Large intestine (tissue), 12 donors: ENCODE measurements at places on chromosomes 1 and 21. TPM values are rescaled to one million over a fixed set of nuclear protein-coding genes. Genes with fewer than 3 reads are reported as not detected.
A peak's percentile ranks its signal among the peaks of the same experiment; 100 is the strongest.

DNA sequence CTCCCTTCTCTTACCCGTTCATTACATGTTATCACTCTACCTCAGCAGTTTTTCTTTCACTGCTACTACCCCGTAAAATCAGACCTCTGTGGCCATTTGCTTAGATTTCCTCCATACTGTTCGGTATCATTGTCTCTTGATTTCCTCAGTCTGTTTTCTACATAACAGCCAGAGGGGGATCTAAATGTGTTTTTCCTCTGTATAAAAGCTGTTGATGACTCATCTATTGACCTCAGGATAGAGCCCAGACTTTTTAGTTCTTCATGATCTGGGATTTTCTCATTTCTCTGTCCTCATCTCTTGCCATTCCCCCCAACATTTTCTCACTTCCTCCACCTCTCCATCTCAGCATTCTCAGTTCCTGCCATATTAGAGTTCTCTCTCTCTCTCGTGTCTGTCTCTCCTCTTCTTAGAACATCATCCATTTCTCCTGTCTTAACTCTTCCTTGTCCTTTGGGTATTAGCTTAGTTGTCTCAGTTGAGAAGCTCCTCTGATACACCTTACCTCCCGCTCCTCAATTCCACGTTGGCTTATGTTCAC is 10.5 kb downstream of the OTUD3 start:
- no peak for DNase-seq

DNA sequence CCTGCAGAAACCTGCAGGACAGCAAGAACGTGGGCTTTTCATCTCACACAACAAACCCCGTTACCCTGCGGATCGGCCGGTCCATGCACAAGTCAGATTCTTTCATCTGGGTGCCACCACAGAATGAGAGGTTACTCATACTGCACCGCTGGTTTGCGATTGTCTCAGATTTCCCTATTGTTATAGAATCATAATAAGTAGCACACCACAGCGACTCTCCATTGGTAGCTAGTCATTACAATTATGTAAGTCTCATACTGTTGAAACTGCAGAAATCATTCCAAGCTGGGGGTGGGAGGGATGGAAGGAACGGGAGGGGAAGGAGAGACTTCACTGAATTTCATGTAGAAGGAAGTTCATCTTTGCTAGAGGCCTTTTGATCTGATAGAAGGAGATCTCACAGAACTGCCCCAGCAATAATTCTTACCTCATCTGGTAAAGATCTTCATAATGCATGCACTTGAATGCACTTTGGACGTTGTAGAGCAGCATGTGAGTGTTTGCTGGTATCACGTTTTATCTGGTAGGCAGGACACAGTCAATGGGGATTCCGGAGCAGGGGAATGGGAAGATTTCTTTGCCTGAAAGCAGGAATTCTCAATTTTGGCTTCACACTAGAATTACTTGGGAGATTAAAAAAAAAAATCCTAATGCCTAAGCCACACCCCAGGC is 221.1 kb downstream of the KIF26B start:
- DNase-seq, result peak; percentile 84

GRCh38 chr1:168822911-168823310 is 93.9 kb upstream of the DPT start:
- no peak for DNase-seq

DNA sequence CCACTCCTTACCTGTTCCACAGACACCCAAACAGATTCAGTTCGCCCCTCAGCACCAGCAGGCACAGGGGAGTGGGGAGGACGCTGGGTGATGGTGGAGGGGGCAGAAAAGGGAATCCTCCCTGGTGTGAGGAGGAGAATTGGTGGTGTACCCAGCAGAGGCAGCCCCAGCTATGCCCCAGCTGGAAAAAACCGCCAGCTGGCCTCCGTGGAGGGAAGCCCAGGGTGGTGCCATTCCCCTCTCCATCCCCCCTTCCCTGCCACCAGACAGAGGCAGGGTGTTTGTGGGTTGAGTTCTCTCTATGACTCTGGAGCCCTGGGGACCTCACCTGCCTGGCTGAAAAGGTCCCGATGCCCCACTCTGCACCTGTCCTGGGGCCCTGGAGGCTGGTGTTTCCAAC is 27.9 kb downstream of the OPTC start:
- DNase-seq, result no peak

DNA sequence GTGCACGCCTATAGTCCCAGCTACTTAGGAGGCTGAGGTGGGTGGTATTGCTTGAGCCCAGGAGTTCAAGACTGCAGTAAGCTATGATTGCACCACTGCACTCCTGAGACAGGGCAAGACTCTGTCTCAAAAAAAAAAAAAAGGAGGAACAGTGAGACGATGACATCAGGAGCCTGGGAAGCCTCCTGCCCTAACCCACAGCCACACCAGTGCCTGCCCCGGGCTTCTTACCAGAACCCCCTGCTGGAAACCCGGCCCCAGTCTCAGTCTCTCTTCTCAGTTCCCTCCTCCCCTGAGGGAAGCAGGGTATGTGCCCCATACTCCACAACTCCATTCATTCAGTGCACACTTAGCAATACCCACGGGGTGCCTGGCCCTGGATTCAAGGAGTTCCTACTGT is 9.1 kb downstream of the COL8A2 start:
- no peak for DNase-seq

GRCh38 chr1:89727517-89728312 is 93.1 kb upstream of the LRRC8D start:
- DNase-seq, result no peak

DNA sequence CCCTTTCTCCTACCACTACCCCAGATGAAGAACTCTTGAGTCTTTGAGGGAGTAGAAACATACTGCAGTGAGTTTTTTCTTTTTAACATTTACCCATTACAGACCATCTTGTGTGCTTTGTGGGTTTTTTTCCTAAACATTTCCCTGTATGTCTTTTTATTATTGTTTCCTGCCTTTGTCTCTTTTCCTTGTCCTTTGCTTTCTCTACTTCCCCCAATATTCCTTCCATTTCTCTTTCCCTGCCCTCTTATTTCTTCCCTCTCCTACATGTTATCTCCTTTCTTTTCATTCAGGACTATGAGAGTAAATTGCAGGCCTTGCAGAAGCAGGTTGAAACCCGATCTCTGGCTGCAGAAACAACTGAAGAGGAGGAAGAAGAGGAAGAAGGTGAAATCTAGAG is 79.1 kb upstream of the PGD start:
- DNase-seq, result no peak

DNA sequence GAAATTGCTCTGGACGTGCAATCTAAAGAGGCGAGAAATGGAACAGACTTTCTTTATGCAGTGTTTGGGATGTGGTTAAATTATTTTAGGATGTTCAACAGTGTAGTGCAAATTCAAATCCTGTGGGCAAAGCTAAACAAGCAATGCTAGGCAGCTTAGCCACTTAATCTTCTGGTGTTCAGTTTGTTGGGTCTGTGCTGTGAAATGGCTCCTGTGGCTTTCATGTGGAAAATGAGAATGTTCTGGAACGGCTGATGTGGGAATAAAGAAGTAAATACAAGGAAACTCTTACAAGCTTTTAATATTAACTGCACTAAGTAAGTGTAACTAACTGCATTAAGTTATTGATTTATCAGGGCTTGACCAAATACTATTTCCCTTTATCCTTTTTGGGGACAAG is 766.6 kb downstream of the ADGRL2 start:
- DNase-seq, result no peak

GRCh38 chr1:161491472-161491871 is 13.8 kb upstream of the FCGR2A start:
- DNase-seq, result no peak

The RASAL2 gene
- 17.0 TPM for polyA plus RNA-seq

The IGSF21 gene
- polyA plus RNA-seq, result 0.54 TPM

The SIPA1L2 gene
- polyA plus RNA-seq, result 14.3 TPM

The GRIK3 gene
- 4.5 TPM for polyA plus RNA-seq

The LCE6A gene
- polyA plus RNA-seq, result not detected

The NR5A2 gene
- 36.5 TPM for polyA plus RNA-seq
